ENCODE measurements at places on chromosomes 1 and 21. TPM values are rescaled to one million over a fixed set of nuclear protein-coding genes. Genes with fewer than 3 reads are reported as not detected.

DNA sequence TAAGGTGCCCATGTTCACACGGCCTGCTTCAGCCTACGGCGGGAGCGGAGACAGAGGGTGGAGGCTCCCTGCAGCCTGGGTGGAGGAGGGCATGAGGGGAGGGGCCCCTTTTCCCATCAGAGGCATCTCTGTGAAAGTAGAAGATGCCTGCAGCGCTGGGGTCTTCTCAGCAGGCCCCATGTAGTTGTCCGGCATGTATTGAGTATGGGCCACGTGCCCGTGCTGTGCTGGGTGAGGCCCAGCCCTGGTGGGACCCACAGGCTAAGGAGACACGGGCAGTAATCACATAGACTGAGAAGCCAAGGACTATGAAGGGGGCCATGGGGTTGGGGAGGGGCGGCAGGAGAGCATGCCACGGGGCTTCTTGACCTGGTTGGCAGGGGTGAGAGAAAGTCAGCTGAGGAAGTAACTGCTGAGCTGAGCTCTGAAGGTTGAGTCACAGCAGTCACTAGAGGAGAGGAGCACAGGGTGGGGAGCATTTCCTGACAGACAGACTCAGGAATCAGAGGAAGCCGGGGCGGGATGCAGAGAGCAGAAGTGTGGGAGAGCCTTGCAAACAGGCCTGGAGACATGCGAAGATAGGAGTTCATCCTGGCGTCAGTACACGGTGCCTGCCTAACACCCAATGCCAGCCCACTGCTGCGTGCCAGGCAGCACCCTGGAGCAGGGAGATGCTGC is 21.6 kb downstream of the PSEN2 start:
- no peak for DNase-seq

The OR6K6 gene
- total RNA-seq = not detected

DNA sequence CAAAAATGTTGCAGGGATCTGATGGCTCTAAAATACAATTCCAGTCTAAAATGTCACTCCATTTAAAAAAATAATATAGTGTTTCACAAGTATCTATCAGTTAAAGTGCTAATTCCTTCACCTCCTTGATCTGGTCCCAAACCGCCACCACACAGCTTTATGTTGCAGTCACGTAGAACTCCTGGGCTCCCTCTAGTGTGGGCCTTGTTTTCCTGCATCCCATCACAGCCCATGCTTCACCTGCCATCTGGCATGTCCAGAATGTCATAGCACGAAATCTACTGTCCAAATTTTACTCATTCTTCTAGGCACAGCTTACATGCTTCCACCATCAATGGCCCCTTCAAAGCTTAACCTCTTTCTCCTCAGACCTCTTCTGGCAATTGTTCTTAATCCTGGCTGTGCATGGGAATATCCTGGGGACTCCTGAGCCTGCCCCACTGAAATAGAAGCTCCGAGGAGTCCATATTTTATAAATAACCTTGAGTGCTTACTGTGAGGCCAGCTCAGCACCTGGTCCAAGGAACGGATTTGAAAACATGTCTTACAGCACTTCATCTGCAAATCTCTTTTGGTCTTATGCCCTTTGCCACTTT is 15.5 kb downstream of the FYB2 start:
- peak; percentile 62 for DNase-seq

The GJB3 gene
- total RNA-seq = 33.2 TPM

DNA sequence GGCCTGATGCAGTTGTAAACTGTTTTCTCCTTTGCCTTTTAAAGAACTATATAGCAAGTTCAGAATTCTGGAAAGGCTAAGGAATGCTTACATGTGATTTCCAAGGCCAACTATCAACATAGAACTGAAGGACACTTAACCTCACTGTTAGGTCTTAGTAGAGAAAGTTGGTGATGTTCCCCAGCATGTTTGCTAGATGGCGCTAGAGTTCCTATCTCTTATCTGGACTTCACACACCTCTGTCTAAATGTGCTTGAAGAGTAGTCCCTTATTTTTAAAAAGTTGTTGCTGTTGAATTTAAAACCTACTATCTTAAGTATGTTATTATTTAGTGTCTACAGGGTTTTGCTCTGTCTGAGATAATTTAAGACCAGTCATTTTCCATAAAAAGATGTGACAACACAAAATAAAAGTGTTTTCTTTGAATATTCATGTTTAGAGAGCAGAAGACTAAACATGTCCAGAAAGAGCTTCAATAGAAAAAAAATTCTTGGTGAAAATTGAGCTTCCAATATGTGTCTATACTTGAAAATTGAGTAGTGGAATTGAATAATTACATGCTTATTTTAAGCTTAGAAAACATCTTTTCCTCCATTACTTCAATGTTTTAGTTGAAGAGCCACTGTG is 237.3 kb downstream of the S1PR1 start:
- peak; percentile 19 for DNase-seq

DNA sequence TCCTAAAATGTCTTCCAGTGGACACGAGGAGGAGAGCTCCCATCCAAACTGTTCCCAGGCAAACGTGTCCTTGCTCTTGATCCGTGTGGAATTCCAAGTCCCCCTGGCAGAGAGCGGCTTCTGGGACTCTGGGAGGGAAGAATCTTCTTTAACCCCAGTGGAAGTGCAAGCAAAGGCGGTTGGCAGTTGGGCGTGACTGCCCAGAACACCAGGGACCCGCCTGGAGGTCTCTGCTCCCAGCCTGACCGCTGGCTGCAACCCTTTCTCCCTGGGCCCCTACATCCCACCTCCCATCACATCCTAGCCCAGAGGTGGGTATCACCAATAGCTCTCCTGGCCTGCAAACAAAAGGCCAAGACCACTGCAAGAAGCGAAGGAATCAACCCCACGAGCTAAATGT is 17.8 kb downstream of the CASZ1 start:
- no peak for DNase-seq

DNA sequence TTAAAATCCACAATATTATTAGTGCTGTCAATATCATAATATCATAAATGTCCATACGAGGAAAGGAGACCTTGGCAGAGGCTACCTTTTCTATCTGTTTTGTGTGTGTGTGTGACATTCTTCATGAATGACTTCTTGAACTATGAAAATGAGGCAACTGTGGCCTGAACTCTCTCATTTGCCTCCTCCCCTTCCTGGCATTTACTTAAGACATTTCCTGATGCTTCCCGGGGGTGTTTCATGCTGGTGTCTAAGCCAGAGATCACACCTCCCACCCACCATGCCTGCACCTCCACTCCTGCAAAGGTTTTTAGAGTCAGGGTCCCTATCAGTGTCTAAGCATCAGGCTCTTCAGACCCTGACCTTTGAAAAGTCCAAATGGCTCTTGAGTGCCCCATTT is 420.9 kb downstream of the KIF26B start:
- peak; percentile 58 for DNase-seq

GRCh38 chr1:29292344-29292743 is 56.0 kb downstream of the PTPRU start:
- no peak for DNase-seq

The SPRR5 gene
- total RNA-seq = not detected

The CSMD2 gene
- total RNA-seq = under 0.01 TPM

The SLC22A15 gene
- 3.5 TPM for total RNA-seq

The AMY1B gene
- total RNA-seq = not detected

DNA sequence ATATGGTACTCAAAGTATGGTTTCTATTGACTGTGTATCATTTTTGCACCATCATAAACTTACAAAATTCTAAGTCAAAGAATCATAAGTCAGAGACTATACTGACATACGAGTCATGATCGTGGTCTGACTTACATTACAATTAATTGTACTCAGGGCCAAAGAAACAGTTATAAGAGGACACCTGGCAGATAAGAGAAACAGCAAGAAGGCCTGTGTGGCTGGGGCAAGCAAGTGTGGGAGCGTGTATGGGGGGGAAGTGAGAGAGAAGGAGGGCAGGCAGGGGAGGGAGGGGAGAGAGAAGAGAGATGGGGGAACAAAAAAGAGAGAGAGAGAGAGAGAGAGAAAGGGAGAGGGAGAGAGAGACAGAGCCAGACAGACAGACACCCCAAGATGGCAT is 70.9 kb downstream of the RERE start:
- DNase-seq = no peak

DNA sequence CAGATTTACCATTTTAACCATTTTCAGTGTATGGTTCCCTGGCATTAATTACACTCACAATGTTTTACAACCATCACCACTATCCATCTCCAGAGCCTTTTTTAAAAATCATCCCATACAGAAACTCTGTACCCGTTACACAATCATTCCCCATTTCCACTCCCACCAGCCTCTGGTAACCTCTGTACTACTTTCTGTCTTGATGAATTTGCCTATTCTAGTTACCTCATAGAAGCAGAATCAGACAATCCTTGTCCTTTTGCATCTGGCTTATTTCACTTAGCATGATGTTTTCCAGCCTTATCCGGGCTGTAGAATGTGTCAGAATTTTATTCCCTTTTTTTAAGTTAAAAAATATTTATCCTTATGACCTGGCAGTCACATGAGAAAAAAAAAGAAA is 33.0 kb downstream of the PGM1 start:
- DNase-seq = no peak

GRCh38 chr1:153368495-153368894 is 6.9 kb downstream of the S100A12 start:
- no peak for DNase-seq

The ANP32E gene
- 23.6 TPM for total RNA-seq

DNA sequence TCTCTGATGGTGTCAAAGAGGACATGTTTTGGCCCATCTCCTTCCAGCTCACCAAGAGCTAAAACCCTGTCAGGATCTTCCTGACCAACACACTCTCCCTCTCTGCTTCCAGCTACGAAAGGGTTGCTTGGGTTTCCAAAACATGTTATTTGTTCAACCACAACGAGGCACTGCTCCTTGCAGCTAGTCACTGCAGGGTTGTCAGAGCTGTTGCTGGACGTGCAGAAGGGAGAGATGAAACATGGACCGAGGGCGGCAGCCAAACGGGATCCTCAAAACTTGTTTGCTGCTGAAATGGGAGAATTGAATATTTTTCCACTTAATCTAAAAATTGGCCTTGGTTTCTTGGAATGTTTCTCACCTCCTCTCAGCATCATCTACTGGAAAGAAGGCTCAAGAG is 12.4 kb downstream of the ZBTB18 start:
- DNase-seq = peak; percentile 11

GRCh38 chr1:40534589-40534988 is 3.2 kb downstream of the ZNF684 start:
- no peak for DNase-seq

DNA sequence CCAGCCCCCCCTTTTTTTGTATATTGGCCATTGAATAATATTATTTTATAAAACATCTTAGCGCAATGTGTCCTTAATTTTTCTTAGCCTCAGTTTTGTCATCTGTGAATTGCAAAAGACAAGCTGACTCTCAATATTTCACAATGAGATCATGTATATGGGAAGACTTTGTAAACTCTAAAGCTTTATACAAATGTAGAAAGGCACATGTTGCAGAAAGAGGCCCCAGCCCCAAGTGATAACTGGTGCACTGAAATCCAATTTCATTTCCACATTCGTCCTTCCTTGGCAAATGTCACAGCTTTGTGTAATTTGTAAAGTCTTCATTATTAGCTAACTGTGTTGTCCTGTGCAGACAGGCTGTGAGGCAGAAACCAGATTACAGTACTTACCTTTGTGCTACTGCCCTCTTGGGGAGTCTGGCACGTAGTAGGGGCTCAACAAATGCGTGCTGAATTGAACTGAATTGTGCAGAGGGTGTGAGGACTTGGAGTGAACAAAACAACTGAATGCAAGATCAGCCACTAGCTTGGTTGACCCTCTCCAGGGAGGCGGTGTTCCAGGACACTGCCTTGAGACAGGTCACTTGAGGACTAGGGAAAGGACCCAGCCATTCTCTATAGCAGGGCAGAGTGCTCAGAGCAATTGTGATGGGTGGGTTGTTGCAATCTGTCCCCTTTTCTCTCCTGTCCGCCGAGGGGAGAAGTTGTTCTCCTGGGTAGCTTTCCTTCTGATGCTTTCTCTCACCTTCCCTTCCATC is 74.6 kb downstream of the LMO4 start:
- no peak for DNase-seq

- DNase-seq = no peak
These were observed 58.9 kb downstream of the SWT1 start for GRCh38 chr1:185215911-185216310.
